ENCODE measurements at places on chromosomes 11 and 22.
A peak's percentile ranks its signal among the peaks of the same experiment; 100 is the strongest.

- no peak for DNase-seq
Observed at GRCh38 chr11:65584106-65584505, 8.3 kb downstream of the EHBP1L1 start.

GRCh38 chr11:75667831-75668450, 897 bp downstream of the MAP6 start:
- no peak for DNase-seq

- no peak for DNase-seq
Observed at GRCh38 chr11:128669506-128670270, 24.2 kb upstream of the FLI1 start.

GRCh38 chr11:9745411-9746211, 81.7 kb downstream of the SWAP70 start:
- no peak for DNase-seq

DNA sequence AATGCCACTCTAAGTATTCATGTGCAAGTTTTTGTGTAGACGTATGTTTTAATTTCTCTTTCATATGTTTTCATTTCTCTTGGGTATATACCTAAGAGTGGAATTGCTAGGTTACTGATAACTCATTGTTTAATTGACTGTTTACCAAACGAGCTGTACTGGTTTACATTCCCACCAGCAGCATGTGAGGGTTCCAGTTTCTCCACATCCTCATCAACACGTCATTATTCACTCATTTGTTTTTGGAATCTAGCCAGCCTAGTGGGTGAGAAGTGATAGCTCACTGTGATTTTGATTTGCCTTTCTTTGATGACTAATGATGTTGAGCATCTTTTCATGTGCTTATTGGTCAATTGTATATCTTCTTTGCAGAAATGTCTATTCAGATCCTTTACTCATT, 4.0 kb downstream of the ANKRD13D start:
- no peak for DNase-seq

- DNase-seq = no peak
Observed at GRCh38 chr22:39255449-39256185, 10.8 kb upstream of the PDGFB start.

DNA sequence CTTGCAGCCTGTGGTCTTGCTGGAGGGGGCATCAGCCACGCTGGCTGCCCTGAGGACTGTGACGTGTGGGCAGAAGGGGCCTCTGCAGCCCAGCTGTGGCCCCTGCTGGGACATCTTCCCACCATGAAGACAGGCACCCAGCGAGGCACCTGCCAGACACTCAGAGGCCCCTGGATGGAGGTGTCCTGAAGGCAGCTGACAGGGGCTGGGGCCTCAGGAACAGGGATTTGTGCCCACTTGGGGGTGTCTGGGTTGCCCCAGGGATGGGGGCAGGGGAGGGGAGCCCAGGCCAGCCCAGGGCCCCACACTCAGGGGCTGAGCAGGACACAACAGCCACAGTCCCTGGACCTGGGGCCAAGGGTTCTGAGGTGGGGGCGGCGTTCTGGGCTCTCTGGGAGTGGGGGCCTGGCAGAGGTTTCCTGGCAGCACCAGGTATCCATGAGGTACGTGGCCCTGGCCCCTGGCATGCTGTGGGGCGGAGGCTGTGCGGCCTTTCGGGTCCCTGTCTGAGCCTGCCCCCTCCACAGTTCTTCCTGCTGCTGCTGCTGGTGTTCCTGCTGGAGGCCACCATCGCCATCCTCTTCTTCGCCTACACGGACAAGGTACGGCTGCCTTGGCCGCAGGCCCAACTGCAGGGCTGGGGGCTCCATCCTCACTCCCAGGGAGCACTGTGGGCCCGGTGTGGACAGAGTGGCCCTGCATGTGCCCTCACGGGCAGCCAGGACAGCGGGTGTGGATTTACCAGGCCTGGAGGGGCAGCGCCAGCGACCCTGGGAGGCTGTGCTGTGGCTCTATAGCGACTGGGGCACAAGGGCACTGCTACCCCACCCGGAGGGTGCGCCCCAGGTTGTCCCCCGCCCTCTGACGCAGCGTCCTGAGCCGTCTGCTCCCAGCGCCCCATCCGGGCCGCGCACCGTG, 21.5 kb downstream of the TSPAN4 start:
- DNase-seq = no peak

DNA sequence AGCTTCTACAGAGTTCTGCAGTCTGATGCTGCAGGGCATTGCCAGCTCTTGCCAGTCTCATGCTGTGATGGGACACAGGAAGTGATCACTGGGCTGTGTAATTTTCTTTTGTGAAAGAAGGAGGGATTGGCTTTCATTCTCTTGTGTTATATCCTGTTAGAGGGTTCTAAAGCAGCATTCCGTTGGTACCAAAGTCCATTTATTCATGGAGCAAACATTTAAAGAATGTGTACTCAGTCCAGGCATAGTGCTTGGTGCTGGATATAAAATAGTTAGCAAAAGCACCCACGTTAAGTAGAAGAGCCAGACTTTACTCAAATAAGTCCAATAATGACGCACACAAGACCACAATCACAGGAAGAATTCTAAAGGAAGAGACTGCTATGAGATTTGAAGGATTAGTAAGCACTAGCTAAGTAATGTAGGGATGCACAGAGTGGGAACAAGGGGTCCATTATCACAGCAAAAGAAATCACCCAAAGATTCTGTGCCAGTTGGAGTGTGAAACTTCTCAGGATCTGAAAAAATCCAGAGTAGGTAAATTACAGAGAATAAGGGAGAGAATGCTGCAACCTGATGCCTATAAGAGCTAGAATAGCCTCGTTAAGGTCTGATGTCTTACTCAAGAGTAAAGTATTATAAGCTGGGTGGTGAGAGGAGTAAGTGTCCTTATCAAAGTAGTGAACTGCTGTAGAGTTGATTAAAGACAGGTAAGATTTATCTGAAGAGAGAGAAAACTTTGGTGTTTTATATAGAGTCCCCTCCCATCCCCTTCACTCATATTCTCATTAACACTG, 728.3 kb downstream of the METTL15 start:
- DNase-seq = no peak

- no peak for DNase-seq
Observed at GRCh38 chr22:27150544-27150941, 493.2 kb downstream of the MIAT start.

GRCh38 chr11:75563978-75564552, 2.0 kb downstream of the SERPINH1 start:
- no peak for DNase-seq

GRCh38 chr11:118008271-118008911, 22.2 kb downstream of the IL10RA start:
- no peak for DNase-seq

- DNase-seq = no peak
Observed at GRCh38 chr11:126800009-126800408, 200.6 kb downstream of the KIRREL3 start.

DNA sequence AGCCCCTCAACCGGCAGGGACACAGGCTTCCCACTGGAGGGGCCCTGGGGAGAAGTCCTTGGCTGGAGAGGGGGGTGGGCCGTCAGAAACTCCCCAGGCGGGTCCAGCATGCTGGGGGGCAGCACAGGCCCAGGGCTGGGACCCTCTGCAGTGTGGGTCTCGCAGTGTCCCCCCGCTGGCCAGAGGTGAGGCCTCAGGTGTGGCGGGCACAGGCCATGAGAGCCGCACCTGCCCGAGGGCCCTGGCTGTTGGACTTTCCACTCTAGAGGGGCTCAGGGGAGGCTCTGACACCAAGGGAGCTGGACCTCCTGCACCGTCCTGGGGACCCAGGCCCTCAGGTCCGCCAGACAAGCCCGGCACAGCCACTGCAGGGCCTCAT, 10.7 kb upstream of the PIM3 start:
- no peak for DNase-seq

DNA sequence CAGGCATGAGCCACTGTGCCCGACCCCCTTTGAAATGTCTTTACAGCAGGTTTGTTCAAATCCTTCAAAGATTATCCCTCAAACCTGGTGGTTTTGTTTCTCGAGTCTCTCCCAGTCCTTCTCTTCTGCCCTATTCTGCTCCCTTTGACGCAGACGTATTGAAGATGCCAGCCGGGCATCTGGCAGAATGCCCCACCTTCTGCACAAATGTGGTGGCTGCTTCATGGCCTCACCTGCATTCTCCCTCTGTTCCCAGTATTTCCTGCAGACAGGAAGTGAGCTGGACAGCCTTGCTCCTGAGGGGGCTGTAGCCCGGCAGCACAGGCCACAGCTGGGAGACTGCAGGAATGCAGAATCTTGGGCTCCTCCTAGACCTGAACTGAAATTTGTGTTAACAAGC, 4.8 kb upstream of the NAP1L4 start:
- no peak for DNase-seq

- no peak for DNase-seq
Observed at GRCh38 chr22:48953830-48954229, 873.8 kb downstream of the BRD1 start.

DNA sequence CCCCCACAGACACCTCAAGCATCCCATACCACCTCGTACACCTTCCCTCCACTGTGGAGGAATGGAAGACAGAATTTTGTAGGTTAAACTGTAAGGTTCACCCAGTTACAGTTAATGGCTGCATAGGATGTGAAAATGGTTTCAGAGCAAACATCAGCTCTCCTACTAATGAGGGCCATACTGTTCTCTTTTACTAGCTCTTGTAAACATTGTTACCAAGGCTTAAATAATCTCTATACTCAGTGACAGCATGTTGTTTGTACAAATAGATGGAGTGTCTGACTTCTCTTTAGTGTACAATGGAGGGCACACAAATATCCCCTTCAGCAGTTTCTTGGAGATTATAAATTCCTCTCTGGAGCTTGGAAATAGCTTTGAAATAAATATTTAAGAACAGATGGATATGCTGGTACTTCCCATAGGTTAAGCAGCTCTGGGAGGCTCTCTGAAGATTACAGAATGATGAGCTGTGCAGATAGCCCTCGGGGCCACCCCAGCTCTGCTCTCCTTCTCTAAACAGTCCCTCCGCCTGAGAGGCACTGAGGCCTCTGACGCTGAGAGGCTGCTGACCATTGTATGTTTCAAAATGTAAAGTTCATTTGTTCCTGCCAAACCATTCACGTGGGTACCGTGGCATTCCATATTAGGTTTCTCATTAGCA, 25.7 kb downstream of the TTC12 start:
- DNase-seq = no peak

DNA sequence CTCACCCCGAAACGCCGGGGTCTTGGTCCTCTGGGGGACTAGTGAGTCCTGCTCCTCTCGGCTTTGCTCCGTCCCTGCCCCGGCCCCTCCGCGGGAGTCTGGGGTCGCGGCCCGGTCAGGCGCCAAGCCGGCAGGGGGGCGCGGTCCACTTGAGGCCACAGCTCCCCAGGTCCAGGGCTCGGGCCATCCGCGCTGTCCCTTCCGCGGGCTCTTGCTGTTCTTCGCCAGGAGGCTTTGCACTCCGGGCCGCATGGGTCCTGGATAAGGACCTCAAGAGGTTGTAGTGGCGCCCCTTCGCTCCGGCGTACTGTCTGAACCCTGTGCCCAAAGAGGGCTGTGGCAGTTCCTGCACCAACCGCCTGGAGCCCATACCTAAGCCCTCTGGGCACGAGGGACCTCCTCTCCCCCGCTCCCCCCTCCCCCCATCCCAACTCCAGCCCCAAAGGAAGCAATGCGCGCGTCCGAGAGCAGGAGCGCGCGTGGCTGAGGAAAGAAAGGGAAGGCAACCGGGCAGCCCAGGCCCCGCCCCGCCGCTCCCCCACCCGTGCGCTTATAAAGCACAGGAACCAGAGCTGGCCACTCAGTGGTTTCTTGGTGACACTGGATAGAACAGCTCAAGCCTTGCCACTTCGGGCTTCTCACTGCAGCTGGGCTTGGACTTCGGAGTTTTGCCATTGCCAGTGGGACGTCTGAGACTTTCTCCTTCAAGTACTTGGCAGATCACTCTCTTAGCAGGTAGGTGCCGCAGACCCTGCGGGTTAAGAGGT, at the start of gene ADM:
Gene ADM (plus strand): TSS at position 579 of the 767 bp plus-strand sequence. CDS start 628 bp downstream, outside the sequence.
- peak; percentile 17 for DNase-seq

DNA sequence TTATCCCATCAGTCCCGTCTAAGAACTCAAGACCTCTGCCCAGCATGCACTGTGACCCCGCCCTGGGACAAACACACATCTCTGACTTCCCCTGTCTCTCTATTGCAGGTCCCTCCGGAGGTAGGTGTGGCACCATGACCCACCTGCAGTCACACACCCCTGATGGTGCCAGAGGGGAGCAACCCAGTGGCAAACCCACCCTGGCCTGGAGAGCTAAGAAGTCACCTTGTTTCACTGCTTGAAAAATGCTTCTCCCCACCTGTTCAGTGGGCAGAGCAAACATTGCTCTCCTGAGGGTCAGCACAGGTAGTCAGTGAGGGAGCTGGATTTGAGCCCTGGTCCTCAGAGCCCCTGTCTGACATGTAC, 23.9 kb downstream of the CAPN1 start:
- DNase-seq = no peak

DNA sequence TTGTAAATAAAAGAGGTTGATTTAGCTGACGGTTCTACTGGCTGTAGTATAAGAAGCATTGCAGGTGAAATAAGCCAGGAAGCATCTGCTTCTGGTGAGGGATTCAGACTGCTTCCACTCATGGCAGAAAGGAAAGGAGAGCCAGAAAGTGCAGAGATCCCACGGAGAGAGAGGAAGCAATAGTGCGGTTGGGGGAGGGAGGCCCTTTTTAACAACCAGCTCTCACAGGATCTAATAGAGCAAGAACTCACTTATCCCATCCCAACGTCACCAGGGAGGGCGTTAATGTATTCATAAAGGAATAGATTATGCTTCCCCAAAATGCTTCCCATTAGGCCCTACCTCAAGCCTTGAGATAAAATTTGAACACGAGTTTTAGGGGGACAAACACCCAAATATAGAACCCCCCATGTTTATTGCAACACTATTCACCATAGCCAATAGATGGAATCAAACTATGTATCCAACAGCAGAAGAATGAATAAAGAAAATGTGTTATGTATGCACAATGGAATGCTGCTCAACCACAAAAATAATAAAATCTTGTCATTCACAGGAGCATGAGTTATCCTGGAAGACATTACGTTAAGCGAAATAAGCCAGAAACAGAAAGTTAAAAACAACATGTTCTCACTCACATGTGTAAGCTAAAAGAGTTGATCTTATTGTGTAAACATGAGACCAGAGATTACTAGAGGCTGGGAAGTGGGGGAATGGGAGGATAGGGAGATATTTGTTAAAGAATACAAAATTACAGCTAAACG, 908.3 kb upstream of the ANO3 start:
- no peak for DNase-seq

DNA sequence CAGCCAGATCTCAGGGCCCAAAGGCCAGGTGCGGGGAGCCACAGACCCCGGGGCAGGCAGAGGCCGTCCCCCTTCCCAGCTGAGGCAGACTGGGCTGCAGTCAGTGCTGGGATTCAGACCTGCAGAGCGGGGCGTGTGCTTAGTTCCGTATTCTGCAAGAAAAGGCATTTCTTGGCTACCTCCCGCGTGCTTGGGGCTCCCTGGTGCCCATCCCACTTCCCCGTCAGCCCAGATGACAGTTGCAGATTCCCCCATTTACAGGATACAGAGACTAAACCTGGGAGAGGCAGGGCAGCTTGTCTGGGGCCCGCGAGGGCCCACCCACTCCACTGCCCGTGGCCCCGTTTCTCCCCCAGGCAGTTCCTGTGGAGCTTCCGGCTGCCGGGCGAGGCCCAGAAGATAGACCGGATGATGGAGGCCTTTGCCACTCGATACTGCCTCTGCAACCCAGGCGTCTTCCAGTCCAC, 18.3 kb downstream of the CYTH4 start:
- peak; percentile 30 for DNase-seq

- no peak for DNase-seq
Observed at GRCh38 chr11:33376331-33377310, 119.4 kb downstream of the HIPK3 start.
